CD4-positive, alpha-beta memory T cell (primary cell): ENCODE measurements at places on chromosomes 12 and 14.

- no peak for DNase-seq
Measured at GRCh38 chr12:38662829-38663228, 242.6 kb downstream of the CPNE8 start.

- DNase-seq, result no peak
Measured at GRCh38 chr12:112350593-112351592, 31.3 kb downstream of the HECTD4 start.

GRCh38 chr12:100225491-100225890, 24.9 kb downstream of the ACTR6 start:
- DNase-seq, result no peak

GRCh38 chr12:41120211-41120610, 67.9 kb upstream of the PDZRN4 start:
- DNase-seq, result no peak

GRCh38 chr12:123040106-123040505, 59.6 kb downstream of the ARL6IP4 start:
- no peak for DNase-seq

DNA sequence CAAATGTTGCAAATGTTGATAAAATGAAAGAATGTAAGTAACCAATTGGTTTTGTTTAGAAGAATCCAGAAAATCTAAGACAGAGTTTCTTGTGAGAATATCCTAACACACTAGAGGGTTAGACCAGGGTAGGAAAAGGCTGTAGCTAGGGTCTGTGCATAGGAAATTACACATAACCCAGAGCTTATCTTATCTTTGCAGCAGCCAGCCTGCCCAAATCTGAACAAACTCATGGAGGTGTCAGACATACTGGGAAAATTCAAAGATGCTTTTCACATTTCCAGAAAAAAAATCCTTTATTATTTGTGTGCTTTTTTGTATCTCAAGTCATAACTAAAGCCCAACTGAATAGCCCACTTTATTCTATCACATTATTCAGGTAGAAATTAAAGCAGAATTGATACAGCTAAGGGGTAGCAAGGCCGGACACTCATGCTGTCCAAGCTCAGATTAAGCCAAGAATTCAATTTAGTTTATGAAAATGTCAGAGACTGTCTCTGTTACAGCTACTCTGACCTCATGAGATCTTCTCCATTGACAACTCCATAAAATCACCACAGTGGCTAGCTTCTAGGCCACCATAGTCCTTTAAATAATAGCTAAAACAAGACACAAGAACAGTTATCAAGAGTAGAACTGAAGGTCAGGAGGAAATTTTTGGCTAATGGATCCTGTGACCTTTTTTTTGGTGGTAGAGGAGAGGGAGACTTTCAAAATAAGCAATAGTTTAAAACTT, 169.6 kb upstream of the RASSF8 start:
- DNase-seq, result no peak

DNA sequence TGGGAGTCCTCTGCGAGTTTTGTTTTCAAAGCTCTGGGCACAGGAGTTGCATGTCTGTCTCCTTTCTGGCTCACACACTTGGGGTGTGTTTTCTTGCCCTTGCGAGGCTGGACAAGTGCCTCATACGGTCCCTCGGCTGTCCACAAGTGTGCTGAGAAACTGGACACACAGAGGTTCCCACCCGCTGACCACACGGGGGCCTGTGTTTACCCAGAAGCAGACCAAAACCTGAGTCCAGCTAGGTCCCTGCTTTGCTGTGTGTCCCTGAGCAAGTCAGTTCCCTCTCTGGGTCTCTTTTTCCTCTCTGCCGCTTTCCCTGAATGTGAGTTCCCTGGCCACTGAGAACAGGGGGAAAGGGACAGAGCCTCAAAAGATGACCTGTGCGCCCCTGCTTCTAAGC, 678 bp upstream of the OAS2 start:
- DNase-seq, result no peak

DNA sequence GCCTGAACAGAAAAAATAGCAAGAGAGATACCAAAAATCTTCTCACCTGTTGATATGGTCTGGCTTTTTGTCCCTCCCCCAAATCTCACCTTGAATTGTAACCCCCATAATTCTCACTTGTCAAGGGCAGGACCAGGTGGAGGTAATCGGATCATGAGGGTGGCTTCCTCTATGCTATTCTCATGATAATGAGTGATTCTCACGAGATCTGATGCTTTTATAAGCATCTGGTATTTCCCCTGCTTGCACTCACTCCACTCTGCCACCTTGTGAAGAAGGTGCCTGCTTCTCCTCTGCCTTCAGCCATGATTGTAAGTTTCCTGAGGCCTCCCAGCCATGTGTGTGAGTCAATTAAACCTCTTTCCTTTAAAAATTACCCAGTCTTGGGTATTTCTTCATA, 291.2 kb downstream of the CPNE8 start:
- no peak for DNase-seq
